GM12878 (cell line): ENCODE measurements at places on chromosomes 13 and 19.

DNA sequence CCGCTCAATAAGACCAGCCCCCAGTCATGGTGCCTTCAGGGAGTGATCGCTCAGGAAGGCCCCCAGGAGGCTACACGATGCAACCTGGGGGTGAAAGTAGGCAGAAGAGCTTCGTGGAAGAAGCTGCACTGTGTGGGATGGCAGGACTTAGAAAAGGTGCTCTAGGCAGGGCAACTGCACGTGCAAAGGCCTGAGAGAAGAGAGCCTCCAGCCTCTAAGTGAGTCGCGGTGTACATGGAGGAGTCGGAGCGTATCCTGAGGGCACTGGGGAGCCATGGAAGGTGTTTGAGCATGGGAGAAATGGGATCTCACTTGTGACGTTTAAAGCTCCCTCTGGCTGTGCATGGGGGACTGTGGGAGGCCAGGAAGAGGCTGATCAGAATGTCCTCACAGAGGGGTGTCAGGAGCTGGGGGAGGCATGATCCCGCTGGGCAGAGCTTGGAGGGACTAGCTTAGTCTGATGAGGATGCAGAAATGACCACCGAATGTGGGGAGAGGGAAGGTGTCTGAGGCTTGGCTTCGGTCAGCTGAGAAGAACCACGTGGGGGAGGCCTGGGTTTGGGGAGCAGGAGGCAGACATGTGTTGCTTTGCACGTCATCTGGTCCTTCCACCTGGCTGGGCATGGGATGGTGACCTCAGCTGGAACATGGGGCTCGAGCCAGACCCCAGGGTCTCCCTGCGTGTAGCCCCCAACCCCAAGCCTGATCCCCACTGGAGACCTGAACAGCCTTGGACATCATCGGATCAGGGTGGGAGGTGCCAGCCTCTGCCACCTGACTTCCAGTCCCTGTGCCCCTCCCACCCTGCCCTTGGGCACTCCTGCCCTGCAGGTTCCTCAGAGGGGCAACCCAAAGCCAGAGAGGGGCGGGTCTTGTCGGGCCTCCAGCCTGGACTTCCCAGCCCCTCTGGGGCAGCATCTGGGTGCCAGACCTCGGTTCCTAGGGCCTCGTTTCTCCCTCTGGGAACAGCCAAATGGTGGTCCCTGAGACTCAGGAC lies 1.1 kb downstream of the APC2 start:
- no peak for DNase-seq

DNA sequence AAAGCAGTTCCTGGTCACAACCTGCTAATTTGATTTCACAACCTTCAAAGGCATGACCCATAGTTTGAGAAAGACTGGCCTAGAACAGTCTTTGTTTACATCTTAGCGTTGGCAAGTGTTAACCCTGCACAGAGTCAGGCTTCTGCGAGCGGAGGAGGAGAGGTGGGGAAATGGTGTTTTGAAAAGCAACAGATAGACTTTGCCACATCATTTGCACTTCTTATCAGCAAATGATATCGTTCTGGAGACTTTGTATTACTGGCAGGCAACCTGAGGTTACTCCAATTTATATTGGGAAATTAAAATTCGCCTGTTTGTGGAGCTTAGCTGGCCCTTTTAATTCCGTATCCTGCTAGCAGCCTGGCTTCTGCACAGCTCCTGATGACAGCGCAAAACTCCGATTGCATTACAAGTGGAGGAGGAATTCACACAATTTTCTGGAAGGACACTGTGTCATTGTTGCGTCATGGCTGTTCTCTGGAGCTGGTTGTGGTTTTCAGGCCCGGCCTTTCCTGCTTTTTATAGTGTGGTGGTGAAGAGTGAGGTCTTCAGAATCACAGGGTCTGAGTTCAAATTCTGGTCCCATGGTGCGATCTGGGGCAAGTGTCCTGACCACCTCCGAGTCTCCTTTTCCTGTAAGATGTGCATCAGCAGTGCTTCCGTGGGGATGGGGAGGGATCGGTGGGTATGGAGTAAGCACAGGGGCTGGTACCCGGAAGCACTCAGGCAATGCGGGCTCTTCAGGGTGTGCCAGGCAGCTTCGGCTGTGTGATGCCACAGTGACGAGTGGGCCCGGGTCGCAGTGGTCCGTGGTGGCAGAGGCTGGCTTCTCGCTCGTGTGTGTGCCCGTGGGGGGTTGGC lies 49.1 kb upstream of the EHD2 start:
- DNase-seq: no peak

- DNase-seq: no peak
These were observed 32.8 kb upstream of the GPI start for GRCh38 chr19:34332027-34332760.

GRCh38 chr13:38141792-38142191 lies 207.9 kb upstream of the UFM1 start:
- no peak for DNase-seq

- no peak for DNase-seq
These were observed 93.4 kb upstream of the CACNA1A start for GRCh38 chr19:13599681-13600080.

DNA sequence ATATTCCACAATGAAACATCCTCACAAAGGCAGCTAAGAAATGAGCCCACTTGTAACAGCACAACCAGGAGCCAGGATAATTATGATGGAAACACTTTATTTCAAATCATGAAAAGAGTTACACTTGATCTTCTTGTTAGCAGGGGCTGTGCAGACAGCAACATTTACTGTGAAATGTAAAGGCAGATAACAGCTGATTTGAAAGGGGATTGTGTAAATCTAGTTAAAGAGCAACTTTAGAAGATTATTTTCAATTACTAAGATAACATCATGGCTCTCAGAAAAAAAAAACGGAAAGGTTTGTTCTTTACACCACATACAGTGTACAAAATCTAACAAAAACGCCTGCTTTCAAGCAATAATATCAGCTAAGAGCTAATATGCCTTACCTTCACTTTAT lies 22.4 kb downstream of the ENOX1 start:
- DNase-seq: no peak

- no peak for DNase-seq
These were observed at the start of gene PGPEP1 for GRCh38 chr19:18340190-18340989. PGPEP1 (plus strand) TSS chr19:18340598; CDS start chr19:18340682, 84 bp downstream.

DNA sequence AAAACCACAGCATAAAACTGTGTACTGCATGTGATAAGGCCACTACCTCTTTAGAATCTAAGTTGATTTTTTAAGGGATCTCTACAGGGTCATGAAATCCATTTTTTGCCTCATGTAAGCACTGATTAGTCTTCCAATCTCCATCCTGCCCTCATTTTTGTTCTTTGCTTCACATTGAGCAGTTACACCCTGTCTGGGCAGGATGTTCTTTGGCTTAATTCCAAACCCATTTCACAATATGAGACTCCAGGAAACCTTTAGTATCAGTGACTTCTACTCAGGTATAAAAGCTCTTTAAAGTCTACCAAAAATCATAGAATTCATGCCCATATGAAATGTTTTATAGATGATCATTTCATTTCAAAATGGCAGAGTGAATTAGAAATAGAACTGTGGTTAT lies 592.6 kb downstream of the TBC1D4 start:
- no peak for DNase-seq

- DNase-seq: no peak
These were observed at the start of gene APC2 for GRCh38 chr19:1449467-1450442. APC2 (plus strand) TSS chr19:1450121; CDS start chr19:1453002, 2,881 bp downstream.

GRCh38 chr19:35153701-35154524 lies 622 bp upstream of the FXYD5 start:
- no peak for DNase-seq

- no peak for DNase-seq
These were observed 51.3 kb downstream of the PCDH8 start for GRCh38 chr13:52797176-52797575.

DNA sequence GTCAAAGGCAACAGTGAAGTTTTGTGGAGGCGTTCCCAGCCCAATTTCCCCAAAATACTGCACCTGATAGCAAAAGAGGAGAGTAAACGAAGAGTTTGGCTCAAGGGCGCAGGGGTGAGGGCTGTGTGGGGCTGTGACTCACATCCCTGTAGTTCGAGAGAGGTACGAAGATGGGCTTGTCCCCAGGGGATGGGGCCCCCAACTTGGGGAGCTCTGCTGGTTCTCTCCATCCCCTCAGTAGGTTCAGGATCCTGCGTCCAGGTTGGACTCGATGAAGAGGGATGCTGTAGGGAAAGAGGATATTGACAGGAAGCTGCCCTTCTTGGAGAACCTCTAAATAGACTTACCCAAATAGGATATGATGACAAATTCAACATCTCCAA lies 3.4 kb downstream of the NAPSA start:
- no peak for DNase-seq

DNA sequence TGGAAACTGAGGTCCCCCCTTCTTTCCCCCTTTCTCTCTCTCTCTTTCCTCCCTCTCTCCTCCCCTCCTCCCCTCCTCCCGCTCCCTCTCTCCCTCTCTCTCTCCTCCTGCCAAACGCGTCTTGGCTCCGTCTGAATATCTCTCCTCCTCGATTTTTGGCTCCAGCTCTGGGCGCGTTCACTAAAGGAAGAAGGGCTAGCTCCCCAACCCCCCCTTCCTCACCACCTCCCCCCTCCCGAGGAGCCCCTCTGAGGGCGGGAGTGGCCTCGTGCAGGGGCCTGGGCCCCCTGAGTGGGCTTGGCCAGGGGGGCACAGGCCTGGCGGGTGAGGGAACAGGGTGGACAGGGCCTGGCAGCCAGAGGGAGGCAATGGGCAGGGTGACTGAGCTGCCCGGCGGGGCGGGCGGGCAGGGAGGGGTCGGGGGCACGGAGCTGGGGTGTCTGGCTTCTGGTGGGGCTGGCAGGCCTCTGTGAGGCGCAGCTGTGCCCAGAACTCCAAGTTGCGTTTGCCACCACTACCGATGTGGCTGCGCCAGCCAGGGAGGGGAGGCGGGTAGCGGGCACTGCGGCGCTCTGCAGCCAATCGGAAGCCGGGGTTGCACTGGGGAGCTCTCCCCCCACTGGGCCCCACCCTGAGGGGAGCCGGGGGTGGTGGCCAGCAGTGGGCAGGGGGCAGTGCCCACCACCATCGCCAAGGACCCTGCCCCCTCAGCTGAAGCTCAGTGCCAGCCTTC lies 7.1 kb downstream of the NFIX start:
- no peak for DNase-seq

DNA sequence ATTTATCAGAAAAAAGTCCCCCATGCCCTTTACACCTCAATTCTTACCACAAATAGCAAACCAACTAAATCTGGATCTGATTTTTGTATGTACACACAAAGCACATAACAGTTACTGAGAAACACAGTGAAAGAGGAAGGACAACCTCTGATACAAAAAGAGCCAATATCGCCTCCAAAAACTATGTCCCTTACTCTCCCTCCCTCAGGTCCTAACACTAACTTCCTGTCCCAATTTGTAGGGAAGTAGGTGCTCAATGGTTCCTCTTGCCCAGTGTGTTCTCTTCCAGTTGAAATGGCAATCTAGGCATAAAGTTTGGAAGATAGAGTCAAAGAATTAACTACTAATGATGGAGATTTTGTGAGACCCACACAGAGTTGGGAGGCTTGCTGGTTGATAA lies 15.8 kb upstream of the FPR3 start:
- no peak for DNase-seq

GRCh38 chr19:7915250-7916102 lies 846 bp downstream of the TGFBR3L start:
- DNase-seq: no peak

DNA sequence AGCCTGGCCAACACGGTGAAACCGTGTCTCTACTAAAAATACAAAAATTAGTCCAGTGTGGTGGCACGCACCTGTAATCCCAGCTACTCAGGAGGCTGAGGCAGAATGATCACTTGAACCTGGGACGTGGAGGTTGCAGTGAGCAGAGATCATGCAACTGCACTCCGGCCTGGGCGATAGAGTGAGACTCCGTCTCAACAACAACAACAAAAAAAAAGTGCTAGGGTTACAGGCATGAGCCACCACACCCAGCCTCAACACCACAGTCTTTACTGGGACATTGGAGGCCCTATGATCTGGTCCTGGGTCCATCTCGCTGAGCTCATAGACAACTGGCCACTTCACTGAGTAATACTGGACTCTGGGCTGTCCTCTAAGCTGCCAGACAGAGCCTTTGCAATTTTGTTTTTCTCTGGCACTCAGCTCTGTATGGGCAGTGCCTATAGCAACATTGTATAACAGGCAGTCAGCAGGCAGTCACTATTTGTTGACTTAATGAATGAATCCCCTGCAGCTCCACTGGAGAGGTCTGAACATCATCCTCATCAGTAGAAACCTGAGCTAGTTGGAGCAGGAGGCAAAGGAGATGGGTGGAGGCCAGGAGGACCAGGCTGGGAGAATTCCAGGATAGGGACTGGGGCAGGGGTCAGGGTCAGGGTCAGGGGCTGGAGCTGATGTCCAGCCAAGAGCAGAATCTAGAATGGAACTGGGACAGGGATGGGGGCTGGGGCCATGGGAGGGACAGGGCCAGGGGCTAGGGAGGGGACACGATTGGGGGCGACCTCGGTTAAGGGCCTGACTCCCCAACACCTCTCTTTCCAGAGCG lies 8.1 kb downstream of the BLOC1S3 start:
- no peak for DNase-seq

- no peak for DNase-seq
These were observed 1.1 kb downstream of the INSR start for GRCh38 chr19:7292950-7293761.

DNA sequence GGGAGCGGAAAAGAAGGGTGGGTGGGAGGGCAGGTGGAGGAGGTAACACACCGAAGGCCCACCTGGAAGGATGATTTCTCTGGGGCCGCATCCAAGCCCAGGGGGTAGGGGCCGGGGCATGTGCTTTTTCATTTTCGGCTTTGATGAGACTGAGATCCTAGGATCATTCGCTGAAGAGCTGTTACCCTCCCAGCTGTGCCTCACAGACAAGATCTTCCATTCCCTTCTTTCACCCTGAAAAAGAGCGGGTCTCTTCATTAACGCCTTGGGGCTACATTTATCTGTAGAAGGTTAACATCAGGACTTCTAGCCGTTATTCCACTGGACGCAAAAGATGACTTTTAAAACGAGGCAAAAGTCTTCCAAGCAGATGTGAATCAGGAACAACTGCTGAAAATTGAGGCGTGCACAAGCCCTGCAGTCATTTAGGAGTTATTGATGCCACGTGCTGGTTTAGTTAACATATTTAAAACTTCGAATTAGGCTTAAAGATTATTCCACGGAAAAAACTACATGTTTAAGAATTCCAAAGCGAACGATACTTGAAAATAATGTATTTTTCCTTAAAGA lies 1.1 kb downstream of the LMO7 start:
- DNase-seq: no peak
